ENCODE measurements at places on chromosomes 7 and 10.

DNA sequence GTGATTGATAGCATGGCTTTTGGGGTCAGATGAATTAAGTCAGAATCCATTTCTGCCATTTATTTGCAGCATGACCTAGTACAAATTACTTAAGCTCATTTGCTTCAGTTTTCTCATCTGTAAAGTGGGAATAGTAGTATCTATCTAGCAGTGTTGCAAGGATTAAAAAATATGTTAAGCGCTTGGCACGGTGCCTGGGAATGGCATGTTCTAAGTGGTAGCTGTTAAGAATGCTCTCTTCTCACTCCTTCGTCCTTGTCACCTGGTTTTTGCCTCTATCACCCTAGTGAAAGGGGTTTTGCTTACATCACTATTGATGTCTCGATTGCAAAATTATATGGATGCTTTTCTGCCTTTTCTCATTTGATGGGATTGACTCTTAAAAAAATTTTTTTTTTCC is 7.4 kb downstream of the TMEM248 start:
- no peak for DNase-seq

DNA sequence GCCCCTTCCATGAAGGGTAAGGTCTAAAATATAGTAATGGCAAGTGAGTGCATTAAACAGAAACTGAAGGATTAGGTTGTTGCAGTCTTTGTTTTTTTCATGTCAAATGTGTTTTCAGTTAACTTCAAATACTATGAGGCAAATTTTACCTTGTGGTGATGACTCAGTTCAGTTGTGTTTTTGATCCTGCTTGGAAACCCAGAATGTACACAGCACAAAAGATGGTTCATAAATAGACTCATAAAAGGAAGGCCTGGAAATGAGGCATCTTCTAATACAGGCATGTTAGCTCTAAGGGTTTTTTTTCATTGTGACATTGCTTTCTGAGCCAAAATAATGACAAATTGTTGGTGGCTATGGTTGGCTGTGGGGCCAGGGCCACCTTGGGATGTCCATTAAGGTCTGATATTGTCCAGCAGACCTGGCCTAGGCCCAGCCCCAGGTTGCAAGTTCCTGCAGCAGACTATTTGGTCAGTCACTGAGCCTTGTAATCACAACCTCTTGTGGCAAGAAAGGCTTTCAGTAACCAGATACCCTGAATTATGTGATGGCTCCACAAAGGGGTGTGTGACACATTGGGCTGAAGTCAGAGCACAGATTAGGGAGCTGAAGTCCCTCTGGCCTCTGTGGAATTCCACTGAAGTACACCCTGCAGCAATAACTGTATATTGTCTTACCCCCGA is 69.0 kb upstream of the SAMD8 start:
- no peak for DNase-seq

DNA sequence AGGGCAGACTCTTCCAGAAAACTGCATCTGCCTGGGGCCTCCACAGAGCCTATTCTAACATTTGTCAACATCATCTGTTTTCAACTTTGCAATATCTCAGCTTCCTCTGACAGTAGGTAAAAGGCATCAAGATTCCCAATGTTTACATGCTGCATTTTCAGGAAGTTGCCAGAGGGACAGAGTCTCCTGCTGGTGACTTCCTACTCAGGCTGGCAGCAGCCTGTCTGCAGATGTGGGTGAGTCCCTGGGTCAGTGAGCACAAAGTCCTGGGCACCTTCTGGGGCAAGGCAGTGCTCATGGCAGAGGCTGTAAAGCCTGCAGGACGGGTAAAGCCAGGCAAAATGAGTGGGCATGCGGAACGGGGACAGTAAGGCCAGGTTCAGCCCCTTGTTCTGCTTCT is 69.4 kb downstream of the EBF3 start:
- DNase-seq, result no peak

DNA sequence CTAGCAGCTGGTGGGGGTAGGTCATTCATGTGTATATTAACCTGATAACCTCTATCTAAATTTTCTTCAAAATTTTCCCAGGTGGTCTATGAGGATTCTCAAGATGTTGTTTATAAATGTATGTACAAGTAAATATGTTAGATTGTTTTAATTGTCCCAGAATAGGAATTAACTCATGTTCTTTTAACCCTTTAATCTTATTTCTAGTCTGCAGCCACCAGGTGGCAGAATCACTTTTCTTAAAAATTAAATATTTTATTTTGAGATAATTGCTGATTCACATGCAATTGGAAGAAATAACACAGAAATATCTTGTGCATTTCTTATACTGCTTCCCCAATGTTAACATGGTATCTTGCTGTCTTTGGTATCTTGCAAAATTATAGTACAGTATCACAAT is 589.5 kb downstream of the ARL4A start:
- no peak for DNase-seq

DNA sequence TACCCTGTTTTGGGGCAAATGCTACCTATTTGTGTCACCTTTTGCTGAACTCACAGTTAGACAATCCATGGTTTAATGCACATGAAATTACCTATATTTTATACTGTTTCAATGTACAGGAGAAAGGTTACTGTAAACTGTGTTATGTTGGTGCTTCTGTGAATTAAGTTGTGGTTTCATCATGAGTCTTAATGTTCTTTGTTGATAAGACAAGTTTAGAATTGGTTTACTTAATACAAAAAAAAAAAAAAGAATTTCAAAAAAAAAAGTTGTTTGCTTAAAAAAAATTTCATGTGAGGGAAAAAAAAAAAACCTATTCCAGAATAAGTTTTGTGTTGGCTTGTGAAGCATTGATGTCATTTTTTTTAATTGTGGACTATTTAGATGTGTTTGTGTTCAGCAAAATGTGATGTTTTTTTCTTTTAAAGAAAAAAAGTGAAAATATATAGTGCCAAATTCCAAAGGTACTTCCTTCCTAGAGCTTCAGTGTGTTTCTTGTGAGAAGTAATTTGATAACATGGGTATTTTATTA is 280.3 kb downstream of the USP6NL start:
- no peak for DNase-seq

GRCh38 chr7:102424787-102425218 is 8.6 kb upstream of the ORAI2 start:
- DNase-seq, result no peak

- DNase-seq, result no peak
These were observed 14.0 kb downstream of the RALA start for GRCh38 chr7:39637400-39637799.

DNA sequence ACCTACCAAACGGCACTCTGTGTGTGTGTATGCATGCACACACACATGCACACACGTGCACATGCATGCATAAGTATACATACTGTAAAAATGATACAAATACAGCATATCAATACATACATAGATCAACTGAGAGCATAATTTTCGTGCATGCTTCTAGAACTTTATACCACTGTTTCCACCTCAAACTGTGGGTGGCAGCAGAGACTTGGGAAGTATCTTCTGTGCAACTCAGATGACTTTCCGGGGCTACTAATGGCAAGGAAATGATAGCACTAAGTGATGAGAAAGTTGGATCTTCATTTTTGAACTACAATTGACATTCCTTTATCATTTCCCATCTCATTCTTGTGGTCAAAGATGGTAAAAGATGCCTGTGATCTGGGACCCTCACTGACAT is 570.7 kb downstream of the REEP3 start:
- DNase-seq, result no peak

GRCh38 chr7:68604541-68604940 is 993.7 kb upstream of the AUTS2 start:
- DNase-seq, result no peak

GRCh38 chr7:141593134-141593533 is 41.9 kb downstream of the AGK start:
- DNase-seq, result no peak

DNA sequence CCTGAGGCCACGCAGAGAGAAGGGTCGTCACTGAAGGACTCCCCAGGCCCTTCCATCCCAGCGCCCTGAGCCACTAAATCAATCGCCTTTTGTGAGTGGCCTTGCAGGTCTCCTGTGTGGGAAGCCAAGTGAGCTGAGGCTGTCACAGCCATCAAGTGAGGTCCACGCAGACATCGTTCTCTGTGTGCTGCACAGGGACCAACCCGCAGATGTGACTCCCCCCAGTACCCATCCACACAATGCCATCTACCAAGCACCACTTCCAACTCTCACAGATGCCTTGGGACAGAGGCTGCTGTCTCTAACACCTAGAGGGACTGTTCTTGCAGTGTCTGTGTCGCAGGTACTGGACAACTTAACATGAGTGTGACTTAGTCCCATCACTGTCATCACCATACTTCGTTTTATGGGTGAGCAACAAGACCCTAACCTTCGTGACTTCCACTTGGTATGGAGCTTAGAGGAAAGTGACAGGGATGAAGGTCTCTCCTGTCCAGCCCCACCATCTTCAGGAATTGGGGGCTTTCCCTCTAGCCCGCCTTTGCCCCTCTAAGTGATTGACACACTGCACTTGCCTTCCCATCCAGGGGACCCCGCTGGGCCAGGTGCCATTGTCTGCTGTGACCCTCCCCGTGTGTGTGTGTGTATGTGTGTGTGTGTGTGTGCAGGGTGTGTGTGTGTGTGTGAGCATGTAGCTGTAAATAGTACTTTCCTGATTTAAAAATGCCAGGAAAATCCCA is 51.4 kb upstream of the TMEM72 start:
- DNase-seq, result no peak

GRCh38 chr7:140771826-140772225 is 75.3 kb downstream of the NDUFB2 start:
- DNase-seq, result no peak

DNA sequence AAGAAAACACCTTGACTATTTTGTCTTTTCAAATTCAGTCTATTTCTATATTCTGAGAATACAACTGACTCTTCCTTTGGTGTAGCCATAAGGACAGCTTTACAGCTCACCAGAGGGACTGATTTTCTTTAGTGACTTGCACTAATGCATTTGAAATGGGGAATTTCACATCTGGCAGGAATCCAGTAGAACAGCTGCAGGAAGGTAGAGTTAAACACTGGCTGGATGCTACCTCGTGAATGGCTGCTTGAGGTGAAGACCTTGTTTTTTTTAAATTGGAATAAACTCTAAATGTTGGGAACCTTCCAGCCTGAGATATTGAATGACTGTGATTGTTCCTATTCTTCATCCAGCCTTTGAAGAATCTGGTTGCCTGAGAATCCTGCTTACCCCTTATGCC is 139.5 kb upstream of the STK17A start:
- no peak for DNase-seq

DNA sequence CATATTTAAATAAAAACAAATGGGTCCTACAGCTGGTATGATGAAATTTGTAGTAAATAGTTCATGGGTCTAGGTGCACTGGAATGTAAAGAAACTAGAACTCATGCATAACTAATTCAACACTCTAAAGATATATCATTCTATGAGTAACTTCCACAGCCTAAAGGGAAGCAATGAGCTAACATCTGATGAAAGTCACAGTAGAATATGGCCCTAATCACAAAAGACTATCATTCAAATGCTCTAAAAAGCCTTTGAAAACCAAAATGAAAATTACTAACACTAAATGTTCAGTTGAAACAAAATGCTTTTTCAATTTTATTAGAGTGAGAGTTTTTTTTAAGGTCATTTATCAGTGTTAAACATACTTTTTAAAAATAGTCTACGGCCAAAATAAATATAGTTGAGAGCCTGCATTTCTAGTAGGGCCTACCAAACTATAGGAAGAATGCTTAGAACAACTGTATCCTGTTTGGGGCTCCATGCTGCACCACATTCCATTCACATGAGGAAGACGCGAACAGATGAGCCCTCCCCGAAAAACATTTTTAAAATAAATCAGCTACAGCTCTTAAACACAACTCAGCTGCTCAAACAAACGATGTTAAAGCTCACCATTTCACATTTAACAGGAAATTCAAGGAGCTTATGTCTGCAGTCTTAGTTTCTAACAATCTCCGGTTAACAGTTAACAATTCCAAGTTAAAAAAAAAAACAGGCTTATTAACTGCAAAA is 134.5 kb downstream of the NRBF2 start:
- no peak for DNase-seq

- DNase-seq, result peak; percentile 62
These were observed 49.5 kb downstream of the NEURL1 start for GRCh38 chr10:103542764-103543616.

DNA sequence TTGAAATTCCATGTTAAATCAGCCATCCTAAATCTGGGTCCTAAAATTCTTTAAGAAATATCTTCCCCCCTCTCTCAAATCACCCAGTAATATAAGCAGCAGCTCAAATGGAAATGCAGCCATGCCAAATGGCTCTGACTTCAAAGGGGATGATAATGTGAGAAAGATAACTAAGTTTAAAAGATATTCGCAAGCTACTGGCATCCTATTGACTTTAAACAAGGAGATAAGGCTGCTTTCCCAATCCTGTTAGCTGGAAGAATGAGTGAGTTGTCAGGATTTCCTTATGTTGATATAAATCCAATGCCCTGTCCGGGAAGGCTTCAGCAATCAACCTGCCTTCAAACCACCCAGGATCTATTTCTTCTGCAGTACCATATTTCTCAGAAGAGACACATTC is 172.0 kb downstream of the FANK1 start:
- DNase-seq, result no peak

DNA sequence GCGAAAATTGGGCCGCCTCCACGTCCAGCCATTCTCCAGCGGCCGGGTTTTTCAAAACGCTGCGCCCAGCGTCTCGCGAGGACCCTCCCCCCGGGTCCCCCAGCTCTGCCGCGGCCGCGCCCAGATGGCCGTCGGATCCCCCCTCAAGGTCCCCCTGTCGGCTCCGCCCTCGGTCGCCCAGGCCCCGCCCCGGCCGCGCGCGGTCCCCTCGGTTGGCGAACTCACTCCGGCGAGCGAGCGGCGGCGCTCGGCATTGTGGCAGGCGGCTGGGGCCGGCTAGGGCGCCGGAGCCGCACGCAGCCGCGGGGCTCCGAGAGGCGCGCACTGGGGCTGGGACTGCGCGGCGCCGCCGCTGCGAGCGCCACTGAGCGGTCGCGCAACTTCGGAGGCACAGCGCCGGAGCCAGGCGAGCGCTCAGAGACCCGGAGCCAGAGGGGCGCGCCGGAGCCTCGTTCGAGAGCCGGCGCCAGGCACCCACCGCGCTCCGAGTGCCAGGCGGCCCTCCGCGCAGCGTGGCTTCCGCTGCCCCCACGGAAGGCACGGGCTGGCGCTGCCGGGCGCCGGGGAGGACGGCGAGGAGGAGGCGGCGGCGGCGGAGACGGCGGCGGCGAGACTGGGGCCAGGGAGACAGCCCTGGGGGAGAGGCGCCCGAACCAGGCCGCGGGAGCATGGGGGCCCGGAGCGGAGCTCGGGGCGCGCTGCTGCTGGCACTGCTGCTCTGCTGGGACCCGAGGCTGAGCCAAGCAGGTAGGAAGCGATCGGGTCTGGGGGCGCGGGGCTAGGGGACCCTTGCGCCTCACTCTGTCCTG is at the start of gene UNC5B:
Gene UNC5B (plus strand): TSS at position 253 of the 809 bp plus-strand sequence. CDS start 416 bp downstream, at position 669.
- DNase-seq, result peak; percentile 61

DNA sequence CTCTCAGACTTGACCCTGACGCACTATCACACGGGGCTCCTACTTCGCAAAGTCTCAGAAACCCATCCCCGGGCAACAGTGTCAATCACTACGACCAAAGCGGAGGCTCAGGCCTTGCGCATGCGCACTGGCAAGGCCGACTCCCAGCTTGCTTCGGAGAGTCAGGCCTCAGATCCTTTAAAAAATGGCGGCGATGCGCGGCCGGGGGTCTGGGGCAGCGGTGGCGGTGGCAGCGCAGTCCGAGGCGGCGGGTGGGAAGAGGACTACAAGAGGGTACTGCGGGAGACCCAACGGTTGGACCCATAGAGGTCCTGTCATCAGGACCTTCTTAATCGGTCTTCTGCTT is 196.9 kb downstream of the ZNF716 start:
- no peak for DNase-seq

- DNase-seq, result no peak
These were observed 904.8 kb upstream of the POT1 start for GRCh38 chr7:125834421-125834820.
